Activated effector memory CD4-positive, alpha-beta T cell treated with anti-CD3 and anti-CD28 coated beads, Interleukin-2, amount 50 U/mL, for 16 hours (primary cell): ENCODE measurements at places on chromosomes 6 and 20.

DNA sequence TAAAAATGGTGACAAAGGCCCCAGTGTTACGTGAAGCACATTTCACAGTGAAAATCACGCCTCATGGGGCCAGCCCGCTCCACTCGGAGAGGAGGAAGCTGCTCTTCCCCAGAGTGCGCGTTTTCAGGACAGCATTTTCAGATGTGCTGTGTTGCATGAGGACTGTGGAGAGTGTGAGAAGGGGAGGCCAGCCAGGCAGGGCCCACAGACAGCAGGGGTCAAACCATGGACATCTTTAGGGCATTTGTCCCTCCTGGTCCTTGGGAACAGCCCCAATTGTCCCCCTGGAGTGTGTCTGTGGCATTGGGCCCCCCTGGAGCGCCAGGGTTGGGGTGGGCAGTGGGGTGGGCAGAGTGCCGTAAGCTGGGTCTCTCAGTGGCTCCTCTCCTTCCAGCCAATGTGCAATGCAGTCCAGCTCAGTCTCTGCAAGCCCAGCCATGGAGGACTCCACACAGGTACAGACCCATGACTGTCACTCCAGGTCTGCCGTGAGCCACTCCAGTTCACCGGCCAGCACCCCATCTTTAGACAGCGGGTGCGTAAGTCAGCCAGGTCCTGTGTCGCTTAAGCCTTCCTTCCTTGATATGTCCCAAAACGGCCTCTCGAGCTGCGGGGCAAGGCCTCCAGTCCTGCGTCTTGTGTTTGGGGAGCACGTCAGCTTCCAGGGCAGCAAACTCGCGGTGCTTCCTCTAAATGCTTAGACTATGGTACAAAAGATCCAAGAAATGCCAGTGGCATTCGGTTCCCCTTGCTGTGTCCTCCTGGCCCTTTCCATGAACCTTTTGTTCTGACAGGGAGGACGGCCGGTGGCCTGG is 159.3 kb upstream of the AFDN start:
- DNase-seq: no peak

DNA sequence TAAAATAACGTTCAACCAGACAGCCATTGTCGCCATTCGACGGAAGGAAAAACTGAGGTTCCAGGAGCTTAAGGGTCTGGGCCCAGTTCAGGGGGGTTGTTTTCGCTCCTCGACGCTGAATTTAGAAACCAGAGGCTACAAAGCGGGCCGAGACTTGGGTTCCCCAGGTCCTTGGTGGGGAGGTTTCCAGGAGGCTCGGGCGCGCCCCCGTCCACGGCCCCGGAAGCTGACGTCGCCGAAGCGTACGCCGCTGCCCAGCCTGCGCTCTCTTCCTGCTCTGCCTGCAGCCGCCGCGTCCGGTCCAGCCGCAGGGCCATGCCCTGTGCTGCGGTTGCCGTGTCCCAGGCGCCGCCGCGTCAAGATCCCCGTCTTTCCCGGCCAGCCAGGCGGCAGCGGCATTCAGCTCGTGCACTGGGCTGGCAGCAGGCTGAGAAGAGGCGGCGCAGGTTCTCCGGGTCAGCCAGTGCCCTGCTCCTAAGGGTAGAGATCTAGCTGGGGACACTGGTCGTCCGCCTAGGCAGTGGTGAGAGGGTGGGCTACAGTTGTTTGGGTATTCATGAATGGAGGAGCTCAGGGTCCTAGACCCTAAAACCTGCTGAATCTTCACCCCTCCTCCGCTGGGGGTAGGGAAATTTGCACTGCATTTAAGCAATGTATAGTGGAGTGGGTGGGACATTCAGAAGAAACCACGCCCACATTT is 901 bp upstream of the TRIM26 start:
- peak; percentile 92 for DNase-seq

DNA sequence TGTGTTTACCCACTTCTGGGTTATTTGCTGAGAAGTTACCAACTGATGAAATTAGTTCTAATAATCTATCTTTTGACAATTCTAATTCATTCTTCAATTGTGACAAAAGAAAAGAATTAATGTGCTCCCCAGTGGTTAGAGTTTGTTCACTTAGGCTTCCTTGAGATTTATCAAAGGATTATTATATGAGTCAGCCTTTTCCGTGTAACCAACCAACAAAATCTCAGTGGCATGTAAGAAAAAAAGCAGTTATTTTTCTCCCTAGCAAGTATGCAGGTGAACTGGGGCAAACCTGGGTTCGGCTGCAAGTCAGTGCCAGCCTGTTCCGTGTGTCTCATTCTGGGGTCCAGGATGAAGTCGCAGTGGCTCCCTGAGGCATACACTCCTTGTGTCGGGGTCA is 28.8 kb upstream of the HIVEP1 start:
- no peak for DNase-seq

DNA sequence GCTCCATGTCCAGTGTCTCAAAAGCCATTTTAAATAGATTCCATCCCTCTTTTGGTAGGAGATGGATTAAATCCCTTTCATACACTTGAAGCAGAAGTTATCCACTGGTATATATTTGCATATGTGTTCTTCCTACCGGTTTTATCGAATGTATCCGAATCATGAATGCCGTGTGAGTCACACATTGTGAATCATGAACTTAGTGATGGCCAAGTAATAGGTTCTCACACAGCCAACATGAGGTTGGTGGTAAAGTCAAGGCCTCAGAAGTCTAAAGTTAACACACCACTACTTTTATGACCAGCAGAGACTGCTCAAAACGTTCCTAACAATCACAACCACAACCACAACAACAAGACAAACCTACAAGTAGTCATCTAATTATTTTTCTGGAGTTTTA is 345.5 kb downstream of the THBS2 start:
- no peak for DNase-seq

DNA sequence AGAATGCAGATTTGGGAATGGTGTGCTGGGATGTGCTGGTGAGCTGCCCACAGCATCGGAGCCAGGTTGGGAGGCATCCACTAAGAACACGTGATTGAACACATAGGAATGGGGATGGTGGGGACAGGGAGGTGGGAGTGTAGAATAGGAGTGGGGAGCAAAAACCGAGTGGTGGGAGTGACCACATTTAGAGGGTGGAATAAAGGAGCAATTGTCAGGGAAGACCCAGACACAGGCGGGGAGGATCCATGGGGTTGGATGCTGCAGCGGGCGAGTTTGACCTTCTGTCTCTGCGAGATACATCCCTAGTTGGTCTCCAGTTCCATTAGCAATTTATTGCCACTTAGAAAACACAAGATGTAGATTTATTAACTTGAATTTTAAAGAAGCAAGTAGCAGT is 4.7 kb downstream of the NAA20 start:
- DNase-seq: no peak
